Activated CD4-positive, alpha-beta T cell treated with anti-CD3 and anti-CD28 coated beads, Interleukin-2, amount 10 ng/mL, durations not matched to agents 24 days and 14 days (primary cell): ENCODE measurements at places on chromosomes 3 and 15. TPM values are rescaled to one million over a fixed set of nuclear protein-coding genes. Genes with fewer than 3 reads are reported as not detected.

ZNF654 gene
- total RNA-seq, result 18.1 and 18.7 TPM in 2 replicates

GRCh38 chr15:98549741-98550140 is 98.6 kb upstream of the IGF1R start:
- no peak for DNase-seq

CADPS gene
- total RNA-seq, result not detected in 2 replicates

- peak; percentile 85 for DNase-seq
These were observed 94.4 kb downstream of the DNASE1L3 start for GRCh38 chr3:58116161-58116955.

DNA sequence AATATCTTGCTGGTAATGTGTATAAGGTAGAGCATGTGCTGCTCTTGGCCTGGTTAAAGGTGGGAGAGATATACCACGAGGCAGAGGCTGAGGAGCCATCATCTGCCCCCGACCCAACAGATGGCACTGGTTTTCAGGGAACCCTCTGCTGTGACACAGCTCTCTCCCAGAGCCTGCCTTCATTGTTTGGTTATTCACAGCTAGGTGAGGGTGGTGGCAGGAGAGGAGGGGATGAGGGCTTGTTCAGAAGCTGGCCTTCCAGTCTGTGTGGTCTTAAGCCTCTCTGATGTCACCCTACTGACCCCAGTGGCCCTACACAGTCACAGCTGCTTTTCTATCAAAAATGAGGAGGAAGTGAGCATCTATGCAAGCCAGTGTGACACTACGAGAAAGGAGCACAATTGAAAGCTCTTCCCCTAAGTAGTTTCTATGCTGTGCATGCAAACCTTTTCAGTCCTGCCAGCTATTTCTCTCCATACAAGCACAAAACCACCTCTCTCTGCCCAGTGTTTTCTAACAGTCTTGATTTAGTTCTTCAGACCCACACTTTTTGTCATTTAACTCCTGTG is 258.4 kb upstream of the AGTR1 start:
- DNase-seq, result no peak

GRCh38 chr15:51736069-51736468 is 1.4 kb downstream of the LYSMD2 start:
- DNase-seq, result peak; percentile 70

DNA sequence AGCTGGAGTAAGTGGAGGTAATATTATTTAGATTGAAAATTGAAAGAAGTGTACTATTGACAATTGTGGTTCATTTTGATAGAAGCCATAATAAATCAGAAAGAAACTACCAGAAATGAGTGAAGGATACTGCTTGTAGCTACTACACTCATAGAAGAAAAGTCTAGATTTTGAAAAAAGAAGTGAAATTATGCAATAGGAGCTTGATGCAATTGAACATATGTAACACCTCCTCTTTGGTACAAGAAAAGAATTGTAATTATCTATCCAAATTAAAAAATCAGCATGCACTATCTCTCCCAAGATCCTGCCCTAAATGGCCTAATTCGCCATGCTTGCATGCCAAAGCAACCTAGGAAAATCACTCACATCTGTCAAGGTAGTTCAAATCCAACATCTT is 51.1 kb upstream of the CD200R1L start:
- no peak for DNase-seq

VPS13C gene
- 51.5 and 54.8 TPM in 2 replicates for total RNA-seq

DNA sequence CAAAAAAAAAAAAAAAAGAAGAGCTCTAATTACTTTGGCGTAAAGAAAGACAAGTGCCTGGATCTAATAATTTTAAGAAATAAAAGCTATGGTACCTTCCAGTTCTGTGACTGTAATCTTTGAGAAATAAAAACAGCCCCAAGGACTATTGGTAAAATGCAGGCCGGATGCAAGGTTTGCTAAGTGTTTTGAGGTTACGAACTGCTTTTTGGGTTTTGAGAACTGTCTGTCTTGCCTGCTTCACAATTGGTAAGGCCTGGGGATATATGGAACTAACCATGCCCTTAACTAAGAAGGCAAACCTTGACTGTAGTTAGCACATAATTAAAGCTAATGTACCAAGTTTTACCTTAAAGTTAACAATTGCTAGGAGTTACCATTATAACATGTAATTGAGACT is 388.4 kb upstream of the CBLB start:
- DNase-seq, result no peak

DNA sequence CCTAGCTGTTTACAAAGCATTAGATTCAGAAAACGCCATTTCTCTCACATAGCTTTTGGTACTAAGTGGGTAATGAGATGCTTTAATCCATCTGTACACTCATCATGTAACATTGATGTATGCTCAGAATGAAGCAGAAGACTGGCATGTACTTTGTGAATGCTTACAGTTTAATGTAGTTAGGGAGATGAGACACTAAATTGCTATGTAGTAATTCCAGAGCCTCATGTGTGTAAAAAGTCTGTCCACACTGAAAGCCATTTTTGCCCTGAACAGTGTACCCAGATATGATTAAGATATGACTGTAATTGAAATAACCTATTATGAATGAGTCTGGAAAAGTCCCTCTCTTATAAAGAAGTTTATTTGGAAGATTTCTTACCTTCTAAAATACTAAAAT is 66.5 kb downstream of the ARMC8 start:
- DNase-seq, result no peak

DNA sequence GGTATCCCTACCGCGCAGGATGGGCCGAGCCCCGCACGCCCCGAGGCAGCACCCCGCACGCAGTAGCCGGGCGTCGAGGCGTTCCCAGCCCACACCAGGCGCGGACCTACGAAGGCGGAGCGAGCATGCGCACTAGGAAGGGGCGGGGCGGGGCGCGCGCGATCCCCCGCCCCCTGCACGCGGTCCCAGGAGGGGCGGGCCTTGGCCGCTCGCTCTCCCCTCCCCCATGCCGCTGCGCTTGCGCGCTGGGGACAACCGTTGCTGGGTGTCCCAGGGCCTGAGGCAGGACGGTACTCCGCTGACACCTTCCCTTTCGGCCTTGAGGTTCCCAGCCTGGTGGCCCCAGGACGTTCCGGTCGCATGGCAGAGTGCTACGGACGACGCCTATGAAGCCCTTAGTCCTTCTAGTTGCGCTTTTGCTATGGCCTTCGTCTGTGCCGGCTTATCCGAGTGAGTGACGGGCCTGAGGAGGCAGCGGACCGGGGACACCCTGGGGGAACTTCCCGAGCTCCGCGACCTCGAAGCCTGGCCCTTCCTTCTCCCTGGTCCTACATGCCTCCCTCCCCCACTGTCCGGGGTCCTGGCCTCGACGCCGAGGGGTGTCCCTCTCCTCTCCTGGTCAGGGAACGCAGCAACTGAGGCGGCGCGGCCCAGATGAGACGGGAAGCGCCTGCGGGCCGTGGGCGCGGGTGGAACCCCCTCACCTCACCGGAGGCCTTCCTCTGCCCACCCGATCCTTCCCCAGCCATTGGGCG is at the start of gene SPESP1:
TSS of gene SPESP1 (plus strand) at position 258 of the 755 bp plus-strand sequence. CDS start at position 387, 129 bp downstream.
- peak; percentile 78 for DNase-seq

ACTRT3 gene
- 0.85 and 1.1 TPM in 2 replicates for total RNA-seq

DNA sequence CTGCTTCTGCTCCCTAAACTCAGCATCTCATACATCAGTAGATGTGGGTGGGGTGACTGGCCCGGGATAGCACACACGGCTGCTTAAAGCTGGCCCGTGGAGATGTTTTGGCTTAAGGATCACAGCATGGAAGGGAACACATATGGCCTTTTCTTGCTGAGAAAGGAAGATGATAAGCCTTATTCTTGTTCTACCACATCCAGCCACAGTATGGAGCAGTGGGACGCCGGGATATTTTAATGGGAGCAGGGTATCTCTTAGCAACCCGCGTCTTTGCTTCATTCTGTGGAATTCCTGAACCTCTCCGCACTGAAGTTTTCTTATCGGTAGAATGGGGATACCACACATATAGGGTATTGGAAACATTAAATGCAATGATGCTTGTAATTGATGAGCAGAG is 94.1 kb upstream of the PROK2 start:
- DNase-seq, result no peak
